Stimulated activated CD8-positive, alpha-beta memory T cell treated with anti-CD3 and anti-CD28 coated beads, Interleukin-4, amount 100 ng/mL, for 1 hour (primary cell): ENCODE measurements at places on chromosomes 6 and 20.

GRCh38 chr20:63522091-63522868, 1.7 kb downstream of the PPDPF start:
- no peak for DNase-seq

- DNase-seq, result no peak
These were observed 29.9 kb upstream of the PRDM1 start for GRCh38 chr6:106056060-106056745.

- DNase-seq, result no peak
These were observed 7.0 kb downstream of the TAGAP start for GRCh38 chr6:159037756-159038290.

- no peak for DNase-seq
These were observed 75.5 kb upstream of the ELOVL5 start for GRCh38 chr6:53424300-53424699.

DNA sequence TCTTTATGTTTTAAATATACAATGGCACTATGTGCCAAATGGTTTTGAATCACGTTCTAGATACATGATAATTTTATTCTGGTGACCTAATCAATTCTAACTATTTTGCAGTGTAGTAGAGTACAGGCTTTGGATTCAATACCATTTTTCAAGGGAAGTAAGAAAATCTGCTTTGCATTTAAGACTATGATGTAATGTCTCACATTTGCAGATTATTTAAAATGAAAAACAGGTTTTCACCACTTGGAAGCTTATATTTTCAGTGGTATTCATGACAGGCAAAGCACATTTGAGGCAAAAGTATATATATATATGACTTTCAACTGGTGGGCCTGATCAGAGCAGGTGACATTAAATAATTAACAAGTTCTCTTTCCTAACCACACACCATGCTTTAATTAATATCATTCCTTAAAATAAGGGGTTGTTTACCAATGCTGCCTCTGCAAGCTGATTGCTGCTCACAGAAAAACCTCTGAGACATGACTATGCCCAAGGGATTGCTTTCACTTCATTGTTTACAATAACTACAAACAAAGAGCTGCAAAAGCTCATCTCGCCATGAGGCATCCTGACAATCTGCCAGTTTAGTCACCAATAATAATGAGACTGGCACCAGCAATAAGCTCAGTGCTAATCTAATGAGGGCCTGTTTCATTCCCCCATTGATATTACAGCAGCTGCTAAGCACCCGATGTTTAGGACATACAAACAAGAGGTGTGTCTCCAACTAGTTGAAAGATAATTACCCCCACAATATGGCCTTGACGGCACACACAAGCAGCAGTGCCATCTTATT, 1176.0 kb upstream of the GJE1 start:
- no peak for DNase-seq

DNA sequence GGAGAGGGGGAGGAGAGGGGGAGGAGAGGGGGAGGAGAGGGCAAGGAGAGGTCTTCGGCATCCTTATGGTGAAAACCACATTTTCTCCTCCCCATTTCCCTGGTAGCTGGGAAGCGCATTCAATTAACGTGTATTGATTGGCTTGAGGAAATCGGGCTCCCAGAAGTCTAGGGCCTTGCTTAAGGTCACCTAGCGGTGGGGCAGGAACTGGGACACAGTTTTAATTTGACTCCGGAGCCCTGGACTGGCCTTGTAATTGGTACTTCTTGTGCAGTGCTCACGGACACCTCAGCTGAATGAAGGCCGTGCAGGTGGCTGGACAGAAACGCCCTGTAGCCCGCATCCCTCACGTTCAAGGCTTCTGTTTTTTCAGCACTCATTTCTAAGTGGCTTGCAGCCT, 42.8 kb downstream of the CTCFL start:
- no peak for DNase-seq

DNA sequence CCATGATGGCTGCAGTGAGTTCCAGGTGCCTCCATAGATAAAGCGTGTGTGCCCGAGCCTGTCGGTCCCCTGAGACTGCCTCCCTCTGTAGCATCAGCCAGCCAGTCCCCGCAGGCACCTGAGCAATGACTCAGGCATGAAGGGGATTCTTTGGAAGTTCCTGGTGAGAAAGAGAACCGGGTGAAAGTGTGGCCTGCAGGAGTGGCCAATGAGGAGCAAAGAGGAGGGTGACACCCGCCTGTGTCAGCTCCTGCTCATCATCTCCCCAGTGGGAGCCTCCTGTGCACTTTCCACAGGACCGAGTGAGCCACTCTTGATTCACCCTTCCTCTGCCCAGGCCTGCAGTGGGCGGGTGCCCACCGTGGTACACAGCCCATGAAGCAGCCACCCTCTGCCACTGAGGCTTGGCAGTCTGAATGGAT, 71.2 kb upstream of the PTPN1 start:
- no peak for DNase-seq
